ENCODE measurements at places on chromosomes 5 and 9.

DNA sequence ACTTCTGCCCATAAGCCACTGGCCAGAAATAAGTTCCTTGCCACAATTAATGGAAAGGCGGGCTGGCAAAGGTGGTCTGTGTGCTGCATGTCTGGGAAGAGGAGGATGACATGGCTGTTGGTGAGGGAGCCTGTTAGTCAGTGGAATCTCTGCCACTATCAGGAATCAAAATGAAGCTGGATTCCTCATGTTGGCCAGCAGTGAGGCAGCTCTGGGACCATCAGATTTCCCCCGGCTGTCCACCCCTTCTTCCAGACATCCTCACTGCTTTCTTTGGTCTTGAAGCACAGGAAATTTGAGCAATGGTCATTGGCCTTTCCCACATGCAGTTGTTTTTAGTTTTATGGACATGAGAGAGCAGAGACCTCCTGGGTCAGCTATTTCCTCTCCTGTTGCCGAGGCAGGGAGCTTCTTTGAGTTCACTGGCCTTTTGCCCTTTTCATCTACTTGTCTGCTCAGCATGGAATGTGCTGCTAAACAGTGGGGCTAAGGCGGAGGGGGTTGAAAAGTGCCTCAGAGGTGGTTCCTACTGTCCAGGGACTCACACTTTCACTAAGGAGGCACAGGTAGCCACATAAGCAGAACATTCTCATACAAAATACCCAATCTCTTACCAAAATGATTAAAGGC, 34.8 kb upstream of the NEURL1B start:
- no peak for DNase-seq

GRCh38 chr5:122736086-122736845, 38.6 kb upstream of the SNX2 start:
- DNase-seq = no peak

GRCh38 chr5:154737667-154738320, 17.4 kb upstream of the LARP1 start:
- no peak for DNase-seq

- DNase-seq = peak; percentile 43
Measured at GRCh38 chr5:160390787-160391696, 8.8 kb downstream of the FAM200C start.

DNA sequence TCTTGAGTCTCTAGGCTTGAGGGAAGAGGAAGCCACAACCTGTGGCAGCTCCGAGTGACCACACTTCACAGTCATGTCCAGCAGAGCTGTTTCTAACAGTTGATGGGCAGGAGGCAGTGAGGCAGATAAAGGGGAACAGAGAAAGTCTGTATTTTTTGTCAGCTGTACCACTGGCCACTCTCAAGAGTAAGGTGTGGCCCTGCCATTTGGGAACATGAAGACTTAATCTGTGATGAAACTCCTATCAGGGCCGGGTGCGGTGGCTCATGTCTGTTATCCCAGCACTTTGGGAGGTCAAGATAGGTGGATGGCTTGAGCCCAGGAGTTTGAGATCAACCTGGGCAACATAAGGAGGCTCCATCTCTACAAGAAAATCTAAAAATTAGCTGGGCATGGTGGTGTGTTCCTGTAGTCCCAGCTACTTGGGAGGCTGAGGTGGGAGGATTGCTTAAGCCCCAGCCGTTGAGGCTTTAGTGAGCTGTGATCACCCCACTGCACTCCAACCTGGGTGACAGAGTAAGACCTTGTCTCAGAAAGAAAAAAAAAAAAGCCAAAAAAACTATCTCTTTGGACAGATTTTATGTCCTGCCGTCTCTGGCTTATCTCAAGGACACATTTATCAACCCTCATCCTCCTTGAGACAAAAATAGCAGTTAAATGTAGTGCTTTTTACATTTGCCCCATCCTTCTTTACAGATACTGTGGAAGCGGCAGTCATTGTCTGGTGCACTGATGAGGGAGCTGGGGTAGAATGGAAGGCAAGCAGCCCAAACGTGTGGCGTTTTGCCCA, 11.9 kb upstream of the COL15A1 start:
- no peak for DNase-seq

- peak; percentile 47 for DNase-seq
Measured at GRCh38 chr5:54226215-54226614, 84.2 kb downstream of the ARL15 start.

DNA sequence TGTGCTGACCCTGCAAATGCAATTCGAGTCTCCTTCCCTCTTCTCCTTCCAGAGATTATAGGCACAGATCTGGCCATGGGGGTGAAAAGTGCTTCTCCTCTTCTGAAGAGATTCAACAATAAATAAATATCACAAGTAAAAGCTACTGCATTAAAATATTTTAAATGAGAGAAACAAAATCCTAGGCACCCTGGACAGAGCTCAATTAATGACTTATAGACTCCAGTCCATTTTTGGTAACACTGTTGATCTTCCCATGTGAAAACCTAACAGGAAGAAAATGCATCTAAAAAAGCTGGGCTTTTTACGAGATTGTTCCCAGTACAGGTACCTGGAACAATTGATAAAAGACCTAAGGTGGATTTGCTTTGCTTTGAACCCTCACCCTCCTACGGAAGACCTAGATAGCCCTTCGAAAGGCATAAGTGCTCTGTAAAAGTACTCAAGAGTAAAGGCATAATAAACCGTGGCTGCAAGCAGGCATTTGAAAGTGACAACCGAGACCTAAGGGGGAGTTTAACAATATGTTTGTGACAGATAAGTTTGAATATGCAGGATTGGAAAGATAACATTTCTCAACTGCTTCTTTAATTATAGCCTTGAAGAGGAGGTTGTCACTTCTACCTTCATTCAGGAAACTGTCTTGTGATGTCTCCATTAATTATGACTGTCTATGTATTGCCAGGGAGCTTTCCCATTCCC, 29.4 kb upstream of the MED10 start:
- no peak for DNase-seq

GRCh38 chr5:93607367-93608258, 24.6 kb downstream of the NR2F1 start:
- peak; percentile 86 for DNase-seq

DNA sequence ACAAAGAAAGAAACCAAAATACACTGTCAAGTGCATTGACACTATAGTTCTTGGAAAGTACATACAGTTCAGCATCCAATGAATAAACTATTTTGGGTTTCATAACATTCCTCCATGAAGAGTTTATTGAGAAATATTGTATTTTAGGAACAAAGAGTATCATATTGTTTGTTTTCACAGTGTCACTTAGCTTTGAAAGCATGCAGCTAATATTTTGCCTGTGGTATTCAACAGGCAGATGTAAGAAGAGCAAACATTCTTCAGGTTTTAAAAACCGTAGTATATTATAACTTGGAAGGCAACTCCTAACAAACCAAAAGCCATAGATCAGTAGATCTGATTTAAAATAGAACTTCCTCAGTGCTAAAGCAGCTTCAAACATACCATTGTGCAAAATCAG, 4.5 kb downstream of the PRELID2 start:
- peak; percentile 75 for DNase-seq

DNA sequence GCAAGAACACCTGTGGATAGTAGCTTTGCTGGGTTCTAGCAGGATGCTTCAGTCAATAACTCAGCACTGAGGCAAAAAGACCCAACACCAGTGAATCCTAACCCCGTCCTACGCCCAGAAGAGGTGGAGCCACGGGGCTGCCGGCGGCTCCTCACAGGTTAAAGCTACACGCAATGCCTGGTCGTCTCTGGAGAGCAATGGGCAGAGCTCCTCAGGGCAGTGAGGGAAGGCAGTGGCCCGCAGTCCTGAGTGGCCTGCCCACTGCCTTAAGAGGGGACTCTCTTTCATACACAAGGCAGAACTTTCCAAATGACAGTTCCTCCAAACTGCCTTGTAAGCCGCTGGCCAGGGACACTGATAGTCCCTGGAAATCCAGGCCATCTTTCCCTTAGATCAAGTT, 244.2 kb upstream of the IRX2 start:
- no peak for DNase-seq

GRCh38 chr5:31811210-31811609, 172.3 kb downstream of the PDZD2 start:
- peak; percentile 94 for DNase-seq

DNA sequence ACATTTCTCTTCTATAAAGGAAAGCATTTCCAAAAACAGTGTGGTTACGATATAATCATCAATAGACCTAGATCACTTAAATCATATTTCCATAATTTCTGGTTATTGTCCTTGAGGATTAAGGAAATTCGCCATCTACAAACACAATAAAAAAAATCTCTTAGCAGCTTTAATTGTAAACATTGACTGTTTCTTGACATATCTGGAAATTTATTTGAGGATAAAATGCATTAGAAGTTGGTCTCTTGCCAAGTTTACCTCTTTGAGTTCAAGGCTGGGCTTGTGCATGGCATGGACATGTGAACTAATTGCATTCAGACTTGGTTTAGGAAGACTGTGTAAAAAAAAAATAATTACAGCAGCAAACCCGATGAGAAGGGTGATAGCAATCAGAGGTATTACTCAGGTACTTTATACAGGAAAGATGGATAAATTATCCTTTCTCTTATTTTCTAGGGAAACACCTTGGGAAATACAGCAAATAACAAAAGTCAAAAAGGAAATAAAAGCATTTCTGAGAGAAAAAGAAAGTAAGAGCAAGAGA, 237.9 kb downstream of the SLF1 start:
- DNase-seq = no peak

DNA sequence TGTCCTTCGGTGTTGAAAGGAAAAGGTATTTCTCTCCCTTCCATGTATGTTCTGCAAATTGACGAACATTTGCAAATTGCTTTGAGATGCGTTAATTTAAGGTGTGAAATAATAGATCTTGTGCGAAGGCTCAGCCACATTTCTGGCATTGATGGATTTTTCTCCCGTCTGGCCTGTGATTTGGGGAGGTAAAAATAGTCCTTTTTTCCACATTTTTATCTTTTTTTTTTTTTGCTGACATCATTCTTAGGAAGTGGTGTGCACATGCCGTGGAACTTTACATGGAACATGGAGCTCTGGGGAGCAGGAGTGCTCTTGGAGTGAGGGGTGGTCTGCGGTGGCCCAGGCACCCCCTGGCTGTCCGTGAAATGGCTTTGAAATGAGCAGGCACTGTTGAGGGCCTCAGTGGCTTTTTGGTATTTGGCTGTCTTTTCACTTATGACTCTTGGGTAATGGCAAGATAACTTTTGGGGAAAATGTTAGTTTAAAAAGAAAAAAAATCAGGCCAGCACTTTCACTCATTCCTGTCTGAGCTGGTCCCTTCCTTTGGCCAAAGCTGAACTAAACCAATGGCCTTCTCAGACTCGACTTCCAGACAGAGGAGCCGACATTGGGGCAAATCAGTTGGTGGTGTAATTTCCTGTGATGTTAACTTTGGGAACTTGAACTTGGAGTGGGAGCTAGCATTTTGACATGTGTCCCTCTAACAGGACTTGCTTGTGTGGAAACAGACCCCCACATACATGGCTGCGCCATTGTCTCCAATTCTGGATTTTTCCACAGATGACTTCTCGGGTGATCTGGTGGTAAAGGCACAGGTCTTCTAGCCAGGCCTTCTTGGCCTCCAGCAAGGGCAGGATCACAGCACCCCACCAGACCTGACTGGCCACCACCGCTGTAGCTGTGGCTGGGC, 4.2 kb downstream of the NEK6 start:
- DNase-seq = no peak

GRCh38 chr5:38601863-38602298, 45.4 kb upstream of the LIFR start:
- peak; percentile 58 for DNase-seq

- DNase-seq = peak; percentile 12
Measured at GRCh38 chr9:76932757-76933156, 26.8 kb upstream of the PRUNE2 start.

DNA sequence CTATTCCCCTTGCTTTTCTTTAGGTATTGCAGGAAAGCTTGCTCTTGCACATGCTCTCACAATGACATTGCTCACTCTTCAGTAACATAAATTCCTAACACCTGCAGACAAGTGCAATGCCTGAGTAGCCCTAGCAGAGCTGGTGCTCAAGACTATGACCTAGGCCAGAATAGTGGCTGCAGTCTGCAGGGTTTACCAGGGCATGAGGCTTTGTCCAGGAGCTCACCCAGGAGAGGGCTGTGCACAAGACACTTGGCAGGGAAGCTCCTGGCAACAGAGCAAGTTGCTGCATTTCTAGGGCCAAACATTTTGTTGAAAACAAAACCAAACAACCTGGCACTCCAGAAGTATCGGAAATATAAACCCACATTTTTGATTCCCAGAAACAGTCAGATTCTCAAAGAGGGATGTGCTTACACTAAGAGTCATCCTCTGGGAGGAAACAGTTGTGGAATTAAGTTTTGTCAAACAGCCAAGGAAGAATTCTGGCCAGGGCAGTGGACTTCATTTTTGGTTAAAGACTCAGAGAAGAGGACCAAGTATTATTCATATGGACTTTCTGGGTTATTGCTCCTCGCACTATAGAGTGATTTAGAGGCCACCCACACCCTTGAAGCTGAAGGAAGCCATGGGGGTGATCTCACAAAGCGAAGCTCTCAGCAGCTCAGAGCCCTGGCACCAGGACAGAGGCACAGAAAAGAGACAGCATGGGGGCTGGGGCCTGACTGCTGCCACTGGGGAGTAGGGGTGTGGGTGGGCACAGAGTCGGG, 44.9 kb downstream of the MACROH2A1 start:
- peak; percentile 98 for DNase-seq

DNA sequence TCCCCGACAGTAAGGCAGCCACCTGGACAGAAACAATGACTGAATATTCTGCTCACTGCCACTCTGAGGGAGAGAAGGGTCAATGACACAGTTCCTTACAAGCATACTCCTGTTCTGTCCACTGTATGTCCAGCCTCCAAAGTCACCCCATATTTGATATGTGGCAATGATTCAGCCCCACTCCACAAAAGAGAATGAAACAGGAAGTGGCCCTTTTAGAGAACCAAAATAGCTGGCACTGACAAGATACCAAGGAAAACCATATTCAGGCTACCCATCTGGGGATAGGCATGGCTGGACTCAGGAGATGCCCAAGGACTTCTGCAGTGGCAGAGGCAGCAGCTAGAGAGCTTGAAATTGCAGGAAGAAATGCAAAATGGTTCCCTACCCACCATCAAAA, 12.8 kb upstream of the GFRA3 start:
- DNase-seq = no peak

- DNase-seq = peak; percentile 61
Measured at GRCh38 chr9:84153885-84154284, 173.3 kb downstream of the RMI1 start.

GRCh38 chr5:1510631-1511030, 13.1 kb downstream of the LPCAT1 start:
- no peak for DNase-seq

- DNase-seq = peak; percentile 45
Measured at GRCh38 chr5:127351418-127351817, 60.8 kb downstream of the MEGF10 start.

DNA sequence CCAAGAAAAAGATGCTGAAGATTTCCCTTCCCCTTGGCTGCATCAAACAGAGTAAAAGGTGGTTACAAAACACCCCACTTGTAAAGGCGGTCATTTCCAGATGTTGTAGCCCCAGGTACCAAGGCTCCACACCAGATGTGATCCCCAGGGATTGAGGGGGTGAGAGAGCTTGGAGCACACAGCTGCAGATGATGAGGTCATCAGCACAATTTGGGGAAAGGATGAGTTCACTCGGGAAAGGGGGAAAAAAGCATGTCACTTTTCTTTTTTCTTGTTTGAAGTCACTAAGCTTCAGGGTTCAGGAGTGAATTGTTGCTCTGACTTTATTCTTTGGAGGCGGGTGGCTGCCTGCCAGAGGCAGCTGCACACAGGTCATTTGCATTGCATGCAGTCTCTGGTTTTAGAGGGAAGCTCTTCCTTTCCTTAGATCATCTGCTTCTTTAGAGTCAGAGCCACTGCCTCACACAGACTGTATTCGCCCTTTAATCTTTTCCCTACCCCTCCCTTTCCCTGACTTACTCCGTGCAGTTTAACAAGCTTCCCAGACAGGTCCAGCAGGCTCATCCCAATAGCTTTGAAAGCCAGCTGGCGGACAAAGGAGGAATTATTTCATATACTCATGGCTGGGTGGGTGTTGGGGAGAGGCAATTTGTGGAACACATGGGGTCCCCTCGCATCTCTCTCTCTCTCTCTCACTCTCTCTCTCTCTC, 409.3 kb upstream of the SLC24A2 start:
- DNase-seq = peak; percentile 0
